ENCODE measurements at places on chromosomes 7 and 10.

GRCh38 chr10:29063806-29064644 lies 224.8 kb upstream of the LYZL1 start:
- no peak for DNase-seq

GRCh38 chr10:132117636-132118190 lies 52.0 kb downstream of the JAKMIP3 start:
- DNase-seq, result no peak

DNA sequence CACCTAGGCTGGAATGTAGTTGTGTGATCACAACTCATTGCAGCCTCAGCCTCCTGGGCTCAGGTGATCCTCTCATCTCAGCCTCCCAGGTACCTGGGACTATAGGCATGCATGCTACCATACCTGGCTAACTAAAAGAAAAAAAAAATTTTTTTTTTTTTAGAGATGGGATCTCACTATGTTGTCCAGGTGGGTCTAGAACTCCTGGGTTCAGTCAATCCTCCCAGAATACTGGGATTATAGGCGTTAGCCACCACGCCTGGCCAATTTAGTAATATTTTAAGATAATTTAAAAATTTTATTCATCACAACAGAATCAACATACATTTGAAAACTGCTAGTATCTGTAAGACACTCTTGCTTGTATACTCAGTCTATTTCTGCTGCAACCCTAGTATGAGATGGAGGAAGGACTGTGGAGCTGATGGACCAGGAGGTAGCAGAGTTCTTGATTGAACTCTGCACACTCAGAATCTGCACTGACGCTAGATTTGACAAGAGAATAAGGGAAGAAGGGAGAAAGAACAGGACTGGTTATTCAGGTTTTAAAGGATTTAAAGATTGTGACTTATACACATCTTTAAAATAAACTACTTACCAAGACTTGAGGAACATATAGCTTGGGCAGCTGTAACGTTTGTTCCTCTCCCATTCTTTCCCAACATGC lies 57.6 kb downstream of the VCL start:
- DNase-seq, result no peak

GRCh38 chr7:6170571-6171531 lies 101.6 kb downstream of the CYTH3 start:
- DNase-seq, result no peak

DNA sequence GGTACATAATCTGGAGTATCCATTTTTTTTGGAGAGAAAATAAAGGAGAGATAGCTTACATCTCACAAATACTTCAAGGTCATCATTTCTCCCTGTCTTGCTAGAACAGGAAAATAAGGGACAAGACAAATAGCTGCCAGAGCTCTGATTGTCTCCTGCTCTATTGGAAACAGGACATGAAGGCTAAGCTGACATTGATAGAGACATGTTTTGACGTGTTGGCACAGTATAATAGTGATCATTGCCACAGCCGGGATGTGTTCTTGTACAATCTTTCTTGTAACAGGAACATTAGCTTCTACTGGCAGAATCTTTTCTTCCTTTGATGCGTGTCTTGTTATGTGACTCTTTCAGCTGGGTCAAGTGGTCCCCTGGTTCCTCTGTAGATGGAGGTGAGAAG lies 279.3 kb upstream of the MTPN start:
- no peak for DNase-seq

GRCh38 chr7:99784007-99784406 lies at the start of gene CYP3A4:
TSS of gene CYP3A4 (minus strand) at chr7:99784184. CDS start at chr7:99784081, 103 bp downstream.
- no peak for DNase-seq

GRCh38 chr7:21044384-21044783 lies 257.7 kb upstream of the SP8 start:
- DNase-seq, result no peak

DNA sequence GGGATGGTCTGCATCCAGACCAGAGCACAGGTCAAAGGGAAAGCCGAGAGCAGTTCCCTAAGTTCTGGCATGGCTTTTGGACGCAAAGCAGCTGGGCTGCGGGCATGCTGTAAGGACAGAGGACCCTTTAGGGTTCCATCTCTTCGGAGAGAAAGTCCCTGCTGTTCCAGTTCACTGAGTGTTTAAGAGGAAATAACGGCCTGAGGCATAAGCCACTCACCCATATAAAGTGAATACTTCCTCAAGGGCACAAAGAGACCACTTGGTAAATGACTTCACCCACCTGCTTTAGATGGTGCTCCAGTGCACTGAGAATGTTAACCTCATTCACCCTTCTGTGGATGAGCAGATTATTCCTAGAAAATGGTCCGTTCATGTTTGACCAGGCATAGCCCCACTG lies 586.7 kb upstream of the GALNT17 start:
- no peak for DNase-seq

DNA sequence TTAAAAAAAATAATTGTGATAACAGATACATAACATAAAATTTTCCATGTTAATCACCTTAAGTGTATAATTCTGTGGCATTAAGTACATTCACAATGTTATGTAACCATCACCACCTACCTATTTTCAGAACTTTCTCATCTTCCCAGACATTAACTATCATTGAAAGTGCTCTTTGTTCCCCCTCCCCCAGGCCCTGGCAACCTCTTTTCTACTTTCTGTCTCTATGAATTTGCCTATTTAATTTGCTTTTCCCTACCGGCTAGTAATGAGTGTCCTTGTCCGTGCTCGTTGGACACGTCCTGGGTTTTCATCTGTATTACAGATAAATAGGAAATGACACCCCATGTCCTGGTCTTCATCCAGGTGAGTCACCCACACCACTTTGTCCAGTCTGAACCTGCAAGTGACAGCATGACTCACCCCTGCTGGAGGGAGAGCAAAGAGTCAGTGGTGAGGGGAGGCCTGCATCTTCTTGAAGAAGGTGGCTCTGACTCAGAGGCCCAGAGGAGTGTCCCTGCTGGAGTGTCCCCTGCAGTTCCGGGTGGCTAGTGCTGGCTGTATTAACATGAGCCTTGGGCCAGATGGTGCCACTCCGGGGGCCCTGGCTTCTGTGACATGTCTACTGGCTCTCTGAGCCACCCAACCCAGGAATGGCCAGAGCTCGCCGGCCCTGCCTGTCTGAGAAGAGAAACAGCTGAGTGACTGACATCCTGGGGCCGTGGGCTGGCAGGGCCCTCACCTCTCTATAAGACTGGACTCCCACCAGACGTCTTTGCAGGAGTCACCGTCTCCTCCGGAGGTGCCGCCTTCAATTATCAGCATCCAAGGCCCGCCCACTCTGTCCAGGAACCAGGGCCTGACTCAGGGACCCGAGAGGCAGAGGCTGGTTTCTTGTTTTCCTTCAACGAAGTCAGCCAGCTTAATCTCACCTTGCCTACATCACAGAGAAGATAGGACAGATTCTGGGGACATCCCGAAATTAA lies 503.2 kb upstream of the MKI67 start:
- no peak for DNase-seq

DNA sequence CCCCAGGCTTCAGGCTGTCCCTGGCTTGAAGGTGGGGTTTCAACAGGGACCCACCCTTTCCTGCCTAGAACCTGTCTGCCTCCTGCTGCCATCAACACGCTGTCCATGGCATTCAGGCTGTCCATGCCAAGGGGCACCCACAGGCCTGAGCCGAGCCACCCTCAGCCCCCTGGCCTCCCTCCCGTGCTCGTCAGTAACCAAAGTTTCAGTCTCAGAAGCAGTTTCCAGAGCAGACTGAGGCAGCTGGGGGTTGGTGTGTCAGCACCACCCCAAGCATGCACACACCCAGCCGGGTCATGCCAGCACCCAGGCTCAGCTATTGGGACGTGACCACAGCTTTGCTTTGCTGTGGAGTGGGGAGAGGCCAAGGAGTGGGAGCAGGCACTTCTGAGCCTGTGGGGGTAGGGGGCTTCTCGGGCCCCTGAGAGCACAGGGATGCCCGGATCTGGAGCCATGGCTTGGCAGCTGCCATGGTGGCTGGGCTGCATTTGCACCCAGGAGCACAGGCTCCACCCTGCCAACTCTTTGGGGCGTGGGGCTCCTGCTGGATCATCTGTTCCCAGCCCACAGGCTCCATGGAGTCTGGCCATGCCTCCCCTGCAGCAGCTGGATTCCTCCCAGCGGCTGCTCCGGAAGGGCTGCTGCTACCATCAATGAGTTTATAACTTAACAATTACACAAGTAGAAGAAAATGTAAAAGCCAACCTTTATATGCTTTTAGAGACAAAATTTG lies 314.5 kb upstream of the SEMA3C start:
- DNase-seq, result no peak

GRCh38 chr10:61973906-61974305 lies 72.4 kb downstream of the ARID5B start:
- no peak for DNase-seq

DNA sequence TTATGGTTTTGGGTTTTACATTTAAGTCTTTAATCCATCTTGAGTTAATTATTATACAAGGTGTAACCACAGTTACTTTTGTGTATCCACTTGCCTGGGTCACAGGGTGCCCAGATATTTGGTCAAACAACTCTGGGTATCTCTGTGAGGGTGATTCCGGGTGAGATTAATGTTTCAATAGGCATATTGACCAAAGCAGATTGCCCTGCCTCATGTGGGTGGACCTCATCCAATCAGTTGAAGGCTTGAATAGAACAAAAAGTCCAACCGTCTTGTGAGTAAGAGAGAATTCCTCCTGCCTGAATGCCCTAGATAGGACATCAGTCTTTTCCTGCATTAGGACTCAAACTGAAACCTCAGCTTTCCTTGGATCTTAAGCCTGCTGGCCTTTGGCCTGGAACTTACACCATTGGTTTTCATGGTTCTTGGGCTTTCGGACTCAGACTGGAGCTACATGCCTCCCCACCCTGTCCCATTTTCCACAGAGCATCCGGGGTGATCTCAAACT lies 68.9 kb upstream of the ST8SIA6 start:
- DNase-seq, result no peak

DNA sequence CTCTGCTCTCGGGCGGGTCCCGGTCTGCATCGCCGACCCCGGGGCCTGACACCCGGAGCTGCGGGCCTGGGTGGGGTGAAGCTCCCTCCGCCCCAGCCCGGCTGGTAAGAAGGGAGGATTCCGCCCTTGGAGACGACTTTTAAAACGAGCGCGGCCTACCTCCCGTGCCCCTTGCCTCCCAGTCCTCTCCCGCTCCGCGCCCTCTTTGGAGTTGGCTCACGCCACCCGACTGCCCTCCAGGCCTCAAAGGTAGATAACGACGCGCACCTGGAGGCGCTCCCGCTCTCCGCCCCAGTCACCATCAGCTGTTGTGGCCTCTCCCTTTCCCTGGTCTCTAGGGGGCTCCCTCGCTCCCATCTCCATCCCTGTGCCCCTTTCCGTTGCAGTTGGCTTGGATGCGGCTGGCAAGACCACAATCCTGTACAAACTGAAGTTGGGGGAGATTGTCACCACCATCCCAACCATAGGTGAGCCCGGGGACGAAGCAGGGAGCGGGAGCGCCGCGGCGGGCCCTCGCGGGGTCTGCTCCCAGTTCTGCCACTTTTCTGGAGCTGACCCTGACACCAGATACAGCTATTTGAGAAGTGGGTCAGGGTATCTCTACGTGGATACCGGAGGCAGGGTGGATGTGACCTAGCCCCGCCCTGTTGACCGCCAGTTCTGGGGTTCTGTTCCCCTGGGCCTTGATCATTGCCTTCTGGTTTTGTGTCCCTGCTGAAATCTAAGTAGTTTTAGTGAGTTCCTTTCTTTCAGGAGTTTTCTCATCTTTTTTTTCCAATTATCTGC lies 679 bp downstream of the ARF5 start:
- no peak for DNase-seq

DNA sequence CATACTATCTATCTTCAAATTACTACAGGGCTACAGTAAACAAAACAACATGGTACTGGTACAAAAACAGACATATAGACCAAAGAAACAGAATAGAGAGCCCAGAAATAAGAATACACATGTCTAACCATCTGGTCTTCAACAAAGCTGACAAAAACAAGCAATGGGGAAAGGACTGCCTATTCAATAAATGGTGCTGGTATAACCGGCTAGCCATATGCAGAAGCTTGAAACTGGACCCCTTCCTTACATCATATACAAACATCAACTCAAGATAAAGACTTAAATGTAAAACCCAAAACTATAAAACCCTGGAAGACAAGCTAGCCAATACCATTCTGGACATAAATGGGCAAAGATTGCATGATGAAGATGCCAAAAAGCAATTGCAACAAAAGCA lies 1143.7 kb downstream of the DNAJB9 start:
- no peak for DNase-seq

DNA sequence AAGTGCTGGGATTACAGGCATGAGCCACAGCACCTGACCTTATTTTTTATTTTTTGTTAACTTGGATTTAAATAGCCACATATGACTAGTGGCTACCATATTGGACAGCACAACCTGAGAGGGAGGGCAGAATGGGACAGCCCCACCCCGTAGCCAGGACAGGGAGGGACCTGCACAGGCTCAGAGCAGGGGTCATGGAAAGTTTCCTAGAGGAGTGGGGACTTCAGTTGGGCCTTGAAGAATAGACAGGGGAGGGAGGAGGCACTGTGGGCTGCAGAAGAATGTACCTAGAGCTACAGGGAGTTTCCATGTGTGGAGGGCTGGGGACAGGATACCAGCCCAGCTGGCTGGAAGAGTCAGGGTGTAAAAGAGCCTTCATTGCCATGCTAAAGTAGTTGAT lies 8.8 kb downstream of the TRIM8 start:
- DNase-seq, result no peak

GRCh38 chr7:32379510-32380112 lies 110.6 kb downstream of the LSM5 start:
- DNase-seq, result no peak

DNA sequence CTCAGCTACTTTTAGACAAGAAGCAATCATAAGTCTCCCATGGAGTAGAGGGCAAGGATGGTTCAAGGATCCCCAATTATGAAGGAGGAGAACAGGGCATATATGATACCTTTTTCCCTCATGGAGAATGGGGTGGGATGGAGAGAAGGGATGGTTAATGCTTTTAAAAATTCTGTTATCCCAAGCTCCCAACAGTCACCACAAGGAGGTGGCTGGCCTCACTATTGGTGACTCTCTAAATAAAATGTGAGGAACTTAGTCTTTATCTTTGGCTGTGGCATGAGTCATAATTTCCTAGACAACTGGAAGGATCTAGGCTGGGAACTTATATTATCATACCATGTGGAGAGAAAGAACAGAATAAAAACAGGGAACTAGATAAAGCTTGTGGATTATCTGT lies 297.0 kb downstream of the PHTF2 start:
- no peak for DNase-seq

DNA sequence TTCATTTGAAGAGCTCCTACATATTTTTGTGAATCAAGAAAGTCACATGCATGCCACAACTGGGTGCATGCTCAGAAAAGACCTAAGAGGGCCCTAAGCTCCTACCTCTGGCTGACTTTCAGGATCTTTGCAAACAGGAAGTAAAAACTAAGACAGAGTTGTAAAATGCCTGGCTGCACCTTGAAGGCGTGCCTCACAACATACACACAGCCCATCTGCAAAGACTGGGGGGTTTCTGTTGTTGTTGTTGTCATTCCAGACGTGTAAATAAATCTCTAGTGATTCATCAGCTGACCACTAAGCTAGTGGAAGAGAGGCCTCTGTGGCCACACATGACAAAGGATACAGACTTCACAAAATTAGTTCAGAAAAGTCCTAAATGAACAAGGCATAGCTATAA lies 31.8 kb downstream of the SMURF1 start:
- DNase-seq, result no peak

GRCh38 chr7:88806280-88807037 lies 10.9 kb upstream of the TEX47 start:
- DNase-seq, result no peak

All from activated naive CD4-positive, alpha-beta T cell (primary cell).